ENCODE measurements at places on chromosomes 7 and 10. TPM values are rescaled to one million over a fixed set of nuclear protein-coding genes. Genes with fewer than 3 reads are reported as not detected.

DNA sequence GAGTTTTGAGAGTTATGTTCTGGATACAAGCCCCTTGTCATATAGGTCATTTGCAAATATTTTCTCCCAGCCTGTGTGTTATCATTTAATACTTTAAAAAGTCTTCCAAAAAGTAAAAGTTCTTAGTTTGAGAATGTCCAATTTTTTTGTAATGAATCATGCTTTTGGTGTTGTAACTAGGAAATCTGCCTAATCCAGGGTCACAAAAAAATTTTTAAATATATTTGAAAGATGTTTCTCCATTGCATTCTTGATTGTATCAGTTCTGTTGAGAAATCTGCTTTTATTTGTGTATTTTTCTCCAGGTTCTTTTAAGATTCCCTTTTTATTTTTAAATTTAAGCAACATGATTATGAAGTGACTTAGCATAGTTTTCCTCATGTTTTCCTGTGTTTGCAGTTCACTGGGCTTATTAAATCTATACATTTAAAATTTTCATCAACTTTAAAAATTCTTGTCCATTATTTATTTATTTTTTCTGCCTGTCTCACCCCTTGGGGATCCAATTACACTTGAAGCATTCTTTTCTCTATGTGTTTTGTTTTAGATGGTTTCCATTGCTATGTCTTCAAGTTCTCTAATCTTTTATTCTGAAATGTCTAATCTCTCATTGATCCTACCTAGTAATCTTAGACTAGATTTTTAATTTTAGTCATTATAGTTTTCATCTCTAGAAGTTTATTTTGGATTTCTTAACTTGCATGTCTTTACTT, 47.0 kb downstream of the CCDC71L start:
- peak; percentile 67 for DNase-seq

STRIP2 gene
- polyA plus RNA-seq, result 1.9 TPM

GRCh38 chr10:132677473-132678227, 108.3 kb downstream of the NKX6-2 start:
- no peak for DNase-seq

GRCh38 chr7:1539882-1540775, 9.6 kb downstream of the MAFK start:
- no peak for DNase-seq

DNA sequence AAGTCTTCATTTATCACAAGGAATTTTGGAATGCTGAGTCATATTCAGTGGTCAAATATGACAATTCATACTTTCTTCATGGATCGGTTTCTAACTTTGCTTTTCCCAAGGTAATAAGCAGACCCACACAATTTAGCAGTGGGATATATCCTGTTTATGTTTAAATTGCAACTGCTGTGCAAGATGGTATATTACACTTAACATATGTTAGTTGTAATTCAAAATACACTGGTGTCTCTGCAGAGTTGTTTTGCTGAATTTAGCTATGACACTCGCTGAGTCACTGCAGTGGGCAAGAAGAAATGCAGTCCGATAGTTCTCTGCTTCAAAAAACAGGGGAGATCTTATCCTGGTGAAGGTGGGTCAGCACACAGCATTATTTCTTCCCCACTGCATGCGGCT, 194.8 kb upstream of the PTN start:
- DNase-seq, result peak; percentile 89

GRCh38 chr7:46245586-46246111, 324.6 kb upstream of the IGFBP3 start:
- no peak for DNase-seq

- no peak for DNase-seq
Observed at GRCh38 chr7:35726654-35727053, 31.7 kb upstream of the HERPUD2 start.

HOXA5 gene
- polyA plus RNA-seq, result 1.3 TPM

SHOC2 gene
- 68.0 TPM for polyA plus RNA-seq

DNA sequence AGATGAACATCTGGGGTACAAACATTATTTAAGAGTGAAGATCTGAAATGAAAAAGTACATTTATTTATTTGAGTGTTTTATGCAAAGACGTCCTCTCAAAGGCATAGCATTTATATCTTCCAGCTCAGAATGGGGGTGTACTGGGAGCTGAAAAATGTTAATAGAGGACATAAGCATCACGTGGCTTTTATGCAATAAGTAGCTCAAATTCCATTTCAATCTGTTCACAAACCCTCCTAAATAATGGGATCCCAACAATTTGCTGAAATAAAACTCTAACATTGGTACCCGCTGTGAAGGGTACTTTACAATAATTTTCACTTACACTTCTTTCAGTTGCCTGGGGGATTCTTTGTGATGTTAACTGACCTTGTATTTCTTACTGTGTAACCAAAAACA, 172.0 kb downstream of the TAX1BP1 start:
- DNase-seq, result no peak

- DNase-seq, result peak; percentile 94
Observed at GRCh38 chr10:98460837-98461499, 14.2 kb upstream of the HPS1 start.

DNA sequence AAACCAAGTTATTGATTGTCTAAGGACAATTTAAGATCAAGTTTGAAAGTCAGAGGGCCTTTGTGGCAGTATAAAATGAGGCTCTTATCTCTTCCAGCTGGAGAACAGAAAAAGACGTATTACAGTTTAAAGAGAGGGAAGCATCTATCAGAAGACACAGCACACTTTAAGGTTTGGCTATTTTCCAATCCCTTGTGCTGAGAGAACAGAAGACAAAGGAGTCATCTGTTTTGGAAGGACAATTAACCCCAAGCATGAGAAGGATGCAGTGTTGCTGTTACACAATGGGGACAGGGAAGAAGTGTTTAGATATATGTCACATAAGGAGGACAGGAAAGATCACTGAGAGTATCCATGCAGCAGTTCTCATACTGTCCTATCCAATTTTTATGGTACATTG, 1224.2 kb upstream of the SORCS1 start:
- DNase-seq, result peak; percentile 24

- DNase-seq, result peak; percentile 14
Observed at GRCh38 chr7:131330299-131330698, 2.6 kb downstream of the MKLN1 start.

PDE6C gene
- polyA plus RNA-seq, result 0.08 TPM

GRCh38 chr10:124624466-124624865, 119.7 kb downstream of the FAM53B start:
- DNase-seq, result no peak

GRCh38 chr7:111004310-111004901, 86.5 kb upstream of the LRRN3 start:
- no peak for DNase-seq

CFAP43 gene
- polyA plus RNA-seq, result 0.14 TPM

CTAGE6 gene
- not detected for polyA plus RNA-seq

ASB15 gene
- polyA plus RNA-seq, result not detected

DNA sequence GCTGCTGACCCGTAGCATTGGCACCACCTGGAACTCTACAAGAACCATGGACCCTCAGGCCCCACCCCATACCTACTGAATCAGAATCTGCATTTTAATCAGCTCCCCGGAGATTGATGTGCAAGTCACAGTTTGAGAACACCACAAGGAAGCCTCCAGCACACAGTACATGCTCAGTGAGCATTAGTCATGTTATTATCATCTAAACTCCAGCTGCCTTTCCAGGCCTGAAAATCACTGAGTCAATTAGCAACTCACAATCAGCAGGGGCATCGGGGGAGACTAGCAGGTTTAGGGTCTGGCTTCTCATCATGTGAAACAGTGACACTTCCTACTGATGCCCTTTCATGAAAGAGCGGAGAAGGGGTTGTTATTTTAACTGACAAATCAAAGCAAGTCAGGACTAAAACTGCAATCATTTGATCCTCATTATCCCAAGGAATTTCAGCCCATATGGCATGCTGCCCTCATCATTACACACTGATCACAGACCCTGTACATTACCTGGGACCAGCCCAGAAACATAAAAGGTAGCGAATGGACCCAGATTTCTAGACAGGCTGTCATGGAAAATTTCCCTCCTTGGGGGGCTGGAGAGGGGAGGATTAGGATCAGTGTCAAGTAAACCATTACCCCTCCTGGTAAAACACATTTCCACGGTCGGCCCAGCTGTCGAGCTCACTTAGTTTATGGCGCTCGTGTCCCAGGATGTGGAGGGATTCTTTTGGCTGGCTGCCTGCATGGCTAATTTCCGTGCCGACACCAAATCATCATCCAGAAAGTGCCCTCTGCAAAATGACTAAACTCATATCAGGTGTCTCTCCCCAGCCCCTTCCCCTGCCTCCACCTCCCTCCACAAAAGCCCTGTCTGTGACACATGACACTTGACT, 122.8 kb downstream of the PRLHR start:
- peak; percentile 49 for DNase-seq

Data from GM23248 (cell line).